ENCODE measurements at places on chromosomes 11 and 22.

- no peak for DNase-seq
Observed at GRCh38 chr11:40306938-40307548, 1152.4 kb downstream of the LRRC4C start.

DNA sequence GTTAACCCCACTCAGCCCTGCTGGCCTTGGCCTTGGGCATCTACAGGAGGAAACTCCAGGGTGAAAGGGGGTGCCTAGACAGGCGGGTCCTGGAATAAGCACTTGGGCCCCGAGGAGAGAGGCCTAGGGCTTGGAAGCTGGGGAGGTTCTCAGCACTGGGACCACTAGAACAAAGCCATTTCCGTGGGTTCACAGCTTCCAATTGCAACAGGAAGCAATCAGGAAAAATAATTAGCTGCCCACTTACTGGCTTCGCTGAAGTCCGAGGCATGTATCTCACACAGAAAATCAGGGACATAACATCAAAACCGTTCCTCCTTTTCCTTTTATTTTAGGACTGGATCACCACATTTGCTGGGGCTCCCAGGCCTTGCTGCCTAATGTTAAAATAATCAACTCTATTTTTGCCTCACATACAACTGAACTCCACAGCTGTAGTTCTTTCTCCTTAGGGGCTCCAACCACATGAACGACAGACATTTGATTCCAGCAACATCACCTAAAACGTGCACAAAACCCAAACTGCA is 161.1 kb upstream of the GRK3 start:
- no peak for DNase-seq

DNA sequence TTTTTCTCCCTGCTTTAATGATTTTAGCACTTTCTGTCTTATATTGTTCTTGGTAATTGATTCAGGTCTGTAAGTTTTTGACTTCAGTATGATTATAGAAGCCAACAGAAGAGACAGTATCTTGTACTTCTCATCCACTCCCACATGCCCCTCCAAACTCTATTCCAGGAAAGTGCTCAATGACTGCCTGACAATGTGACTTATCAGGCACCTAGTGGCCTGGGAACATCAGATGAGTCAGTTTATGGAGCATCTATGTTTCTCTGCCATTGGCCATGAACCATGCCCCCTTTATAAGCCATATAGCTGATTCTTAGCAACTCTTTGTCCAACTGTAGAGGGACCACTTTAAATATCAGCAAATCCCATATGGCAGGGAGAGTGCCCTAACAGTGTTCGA is 179.2 kb upstream of the MTMR2 start:
- no peak for DNase-seq

GRCh38 chr22:40040927-40041326 is 46.2 kb downstream of the FAM83F start:
- DNase-seq: no peak

DNA sequence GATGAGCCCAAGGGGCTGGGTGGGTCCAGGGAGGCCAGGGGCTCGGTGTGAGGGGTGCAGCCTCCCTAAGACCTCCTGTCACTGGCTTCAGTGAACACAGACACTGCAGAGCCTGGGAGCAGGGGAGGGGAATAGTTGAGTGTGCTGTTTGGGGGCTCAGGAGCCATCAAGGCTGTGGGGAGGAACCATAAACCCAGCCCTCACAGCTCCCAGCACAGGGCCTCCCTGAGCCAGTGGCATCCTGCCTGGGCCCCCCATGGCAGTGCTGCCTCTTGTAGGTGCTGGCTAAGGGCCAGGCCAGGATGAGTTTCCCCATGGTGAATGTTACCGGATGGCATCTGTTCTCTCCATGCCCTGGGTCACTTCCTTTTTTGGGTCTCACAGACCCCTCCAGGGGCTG is 25.5 kb downstream of the KCNJ5 start:
- DNase-seq: no peak

DNA sequence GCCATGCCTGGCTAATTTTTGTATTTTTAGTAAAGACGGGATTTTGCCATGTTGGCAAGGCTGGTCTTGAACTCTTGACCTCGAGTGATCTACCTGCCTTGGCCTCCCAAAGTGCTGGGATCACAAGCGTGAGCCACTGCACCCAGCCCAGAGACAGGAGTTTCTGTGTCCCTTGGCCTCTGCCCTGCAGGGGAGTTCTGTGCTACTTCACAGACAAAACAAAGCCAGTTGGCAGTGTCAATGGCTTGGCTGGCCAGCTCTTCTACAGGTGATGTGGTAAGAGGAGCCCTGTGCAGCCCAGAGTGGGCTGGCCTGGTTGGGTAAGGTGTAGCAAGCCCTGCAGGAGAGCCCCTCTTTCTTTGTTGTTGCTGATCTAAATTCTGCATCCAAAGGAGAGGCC is 60.5 kb upstream of the SHISAL1 start:
- no peak for DNase-seq

DNA sequence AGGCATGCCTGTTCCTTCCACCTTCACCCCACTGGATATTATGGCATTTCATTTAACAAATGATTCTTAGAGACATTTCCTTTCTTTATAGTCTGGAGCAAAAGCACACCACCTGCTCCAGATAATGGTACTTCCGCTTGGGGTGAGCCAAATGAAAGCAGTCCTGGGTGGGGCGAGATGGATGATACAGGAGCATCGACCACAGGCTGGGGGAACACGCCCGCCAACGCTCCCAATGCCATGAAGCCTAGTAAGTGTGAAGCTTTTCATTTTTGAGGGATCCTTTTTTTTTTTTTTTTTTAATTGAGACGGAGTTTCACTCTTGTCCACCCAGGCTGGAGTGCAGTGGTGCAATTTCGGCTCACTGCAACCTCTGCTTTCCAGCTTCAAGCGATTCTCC is 76.3 kb upstream of the ADSL start:
- no peak for DNase-seq

GRCh38 chr11:128874427-128874826 is 7.3 kb upstream of the KCNJ1 start:
- no peak for DNase-seq

GRCh38 chr22:30889268-30889995 is 79.1 kb downstream of the MORC2 start:
- no peak for DNase-seq

DNA sequence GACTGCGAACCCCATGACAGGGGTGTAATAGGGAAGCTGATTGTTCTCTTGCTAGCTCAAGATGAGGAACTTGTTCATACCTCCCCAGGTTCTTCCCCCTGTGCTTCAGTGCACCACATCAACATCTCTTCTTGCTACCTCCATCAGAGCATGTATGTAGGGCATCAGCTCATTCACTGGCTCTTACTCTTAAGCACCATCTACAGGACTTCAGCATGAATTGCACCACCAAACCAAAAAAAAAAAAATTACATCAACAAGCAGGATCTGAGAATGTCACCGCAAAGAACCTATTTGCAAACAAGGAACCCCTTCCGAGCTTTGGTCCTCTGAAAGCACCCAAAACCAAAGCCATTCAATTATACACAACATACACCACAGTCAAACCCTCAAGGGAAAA is 2226.5 kb upstream of the RAG2 start:
- no peak for DNase-seq

DNA sequence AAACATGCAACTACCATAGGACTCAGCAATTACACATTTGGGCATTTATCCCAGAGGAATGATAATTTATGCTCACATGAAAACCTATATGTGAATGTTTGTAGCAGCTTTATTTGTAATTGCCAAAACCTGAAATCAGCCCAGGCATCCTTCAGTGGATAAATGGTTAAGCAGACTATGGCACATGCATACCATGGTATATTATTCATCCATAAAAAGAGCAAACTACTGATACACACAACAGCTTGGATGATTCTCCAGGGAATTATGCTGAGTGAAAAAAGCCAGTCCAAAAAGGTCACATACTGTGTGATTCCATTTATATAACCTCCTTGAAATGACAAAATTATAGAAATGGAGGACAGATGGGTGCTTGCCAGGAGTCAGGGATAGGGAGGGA is 86.7 kb downstream of the ALX4 start:
- no peak for DNase-seq

DNA sequence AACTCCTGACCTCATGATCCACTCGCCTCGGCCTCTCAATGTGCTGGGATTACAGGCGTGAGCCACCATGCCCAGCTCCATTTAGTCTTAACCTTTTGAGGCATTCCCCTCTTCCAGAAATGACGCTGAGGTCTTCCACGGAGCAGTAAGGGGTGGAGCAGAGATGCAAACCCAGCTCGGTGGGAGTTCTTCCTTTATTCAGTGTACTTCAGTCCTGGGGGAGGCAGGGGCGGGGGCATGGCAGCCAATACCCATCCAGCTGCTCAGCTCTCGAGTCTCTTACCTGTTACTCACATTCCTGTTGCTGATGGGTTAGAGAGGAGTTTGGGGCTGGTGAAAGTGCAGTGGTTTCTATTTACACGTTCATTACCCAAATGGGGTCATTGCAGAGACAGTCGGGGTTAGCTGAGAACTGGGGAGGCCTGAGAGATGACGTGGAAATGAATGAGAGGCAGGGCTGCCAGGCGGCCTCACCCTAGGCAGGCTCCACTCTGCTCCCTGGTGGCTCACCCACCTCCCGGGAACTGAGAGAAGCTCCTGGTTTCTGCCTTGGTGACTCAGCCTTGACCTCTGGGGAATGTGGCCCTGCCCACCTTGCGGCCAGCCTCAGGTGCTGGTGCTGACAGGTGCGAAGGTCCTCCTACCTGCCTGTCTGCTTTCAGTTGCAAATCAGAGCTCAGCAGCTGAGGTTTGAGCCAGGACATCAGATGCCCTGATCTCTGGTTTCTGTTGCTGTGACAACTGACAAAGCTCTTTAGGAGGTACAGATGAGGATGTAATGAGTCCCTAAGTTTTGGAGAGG is 13.4 kb upstream of the ST14 start:
- no peak for DNase-seq

GRCh38 chr11:66032957-66033735 is 6.9 kb upstream of the CATSPER1 start:
- DNase-seq: no peak

DNA sequence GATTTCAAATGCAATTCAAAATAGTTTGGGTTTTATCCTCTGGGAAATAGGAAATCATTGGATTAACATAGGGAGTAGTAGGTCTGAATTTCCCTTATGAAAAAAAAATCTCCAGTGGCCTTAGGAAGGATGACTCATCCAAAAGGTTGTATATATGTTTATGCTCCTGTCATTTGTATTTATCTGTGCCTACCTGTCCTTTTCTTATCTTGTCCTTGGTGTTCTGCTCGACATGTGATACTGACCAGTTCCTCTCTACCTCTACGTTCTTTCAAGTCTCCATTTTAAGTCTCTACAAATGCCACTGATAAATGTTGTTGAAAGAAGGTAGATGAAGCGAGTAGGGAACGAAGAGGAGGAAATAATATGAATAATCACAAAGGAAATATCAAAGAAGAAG is 3.0 kb upstream of the SOX6 start:
- DNase-seq: no peak

DNA sequence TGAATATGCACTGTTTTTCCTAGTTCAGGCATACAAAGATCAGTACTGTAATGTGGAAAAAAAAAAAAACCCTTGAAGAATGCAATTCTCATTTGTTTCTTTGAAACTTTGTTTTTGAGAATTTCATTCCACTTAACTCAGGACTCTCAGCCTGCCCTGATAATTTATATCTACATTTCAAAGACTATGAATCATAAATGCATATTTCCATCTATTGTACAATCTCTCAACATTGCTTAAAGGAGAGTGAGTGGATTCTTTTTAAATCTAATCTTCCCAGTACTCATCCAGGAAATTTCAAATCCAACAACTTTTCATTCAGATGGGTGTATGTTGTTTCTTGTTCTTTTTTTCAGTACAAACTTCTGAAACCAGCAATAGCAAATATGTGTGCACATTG is 322.2 kb upstream of the DDI1 start:
- no peak for DNase-seq

DNA sequence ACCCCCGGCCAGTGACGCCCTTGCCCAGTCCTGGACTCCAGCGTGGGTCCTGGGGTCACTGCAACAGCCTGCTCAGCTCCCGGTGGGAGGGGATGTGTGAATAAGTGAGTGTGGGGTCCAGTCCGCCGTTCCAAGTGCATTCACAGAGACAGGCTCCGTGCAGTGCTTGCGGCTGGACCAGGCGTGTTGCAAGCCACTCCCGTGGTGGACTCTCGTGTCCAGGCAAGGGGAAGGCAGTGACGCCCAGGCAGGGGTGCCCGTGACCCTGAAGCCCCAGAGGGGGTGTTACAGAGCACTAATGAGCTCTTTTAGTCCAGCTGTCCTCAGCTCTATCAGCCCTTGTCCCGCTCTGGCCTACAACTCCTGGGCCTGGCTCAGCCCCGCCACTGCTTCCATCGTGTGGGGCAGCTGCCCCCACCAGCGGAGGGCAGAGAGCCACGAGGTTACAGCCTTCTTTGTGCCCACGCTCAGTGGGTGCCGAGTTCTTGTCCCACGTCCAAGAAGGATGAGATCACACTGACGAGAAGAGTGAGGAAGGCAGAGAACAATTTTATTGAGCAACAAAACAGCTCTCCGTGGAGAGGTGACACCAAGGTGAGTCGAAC is 1807.5 kb downstream of the LRRC4C start:
- no peak for DNase-seq

- no peak for DNase-seq
Observed at GRCh38 chr11:35089666-35090065, 49.3 kb upstream of the CD44 start.

- DNase-seq: no peak
Observed at GRCh38 chr11:88158081-88158480, 17.2 kb downstream of the RAB38 start.

DNA sequence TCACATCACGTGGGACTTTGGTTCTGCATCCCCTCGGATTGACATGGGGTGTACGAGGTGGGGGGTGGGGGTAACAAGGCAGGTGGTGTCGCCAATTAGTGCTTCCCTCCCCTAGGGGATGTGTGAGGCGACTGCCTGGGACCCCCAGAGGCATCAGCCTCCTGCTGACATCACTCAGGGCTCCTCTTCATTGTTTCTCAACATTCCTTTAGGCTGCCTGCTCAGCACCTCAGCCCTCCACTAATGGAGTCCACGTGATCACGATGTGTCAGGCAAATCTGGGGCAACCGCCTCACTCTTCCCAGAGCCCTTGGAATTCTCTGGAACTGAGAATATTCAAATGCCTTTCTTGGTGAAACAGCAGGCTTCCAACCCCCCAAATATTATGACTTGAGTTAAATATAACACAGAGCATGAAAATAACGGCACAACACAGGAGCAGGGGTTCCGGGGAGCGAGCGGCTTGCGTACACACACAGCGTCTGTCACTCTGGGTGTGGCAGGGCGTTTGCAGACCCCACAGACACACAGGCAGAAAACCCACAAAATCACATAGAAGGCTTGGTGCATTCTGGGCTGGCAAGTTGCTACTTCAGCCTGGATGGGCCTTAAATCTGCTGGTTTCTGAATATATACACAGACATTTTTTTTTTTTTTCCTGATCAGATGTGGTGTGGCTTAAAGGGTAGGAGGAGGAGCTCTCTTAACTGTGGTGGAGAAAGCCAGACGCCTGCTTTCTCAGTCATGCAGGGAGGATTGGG is 170.1 kb upstream of the CADM1 start:
- no peak for DNase-seq

GRCh38 chr22:25161017-25161915 is 38.4 kb upstream of the CRYBB3 start:
- no peak for DNase-seq

GRCh38 chr11:69170704-69171103 is 15.0 kb downstream of the SMIM38 start:
- DNase-seq: no peak

GRCh38 chr11:107840129-107840484 is 18.5 kb downstream of the SLC35F2 start:
- DNase-seq: no peak

GRCh38 chr22:39946503-39947219 is 13.5 kb upstream of the TMA7B start:
- DNase-seq: no peak

GRCh38 chr11:122734848-122735496 is 79.5 kb downstream of the UBASH3B start:
- no peak for DNase-seq

GRCh38 chr11:132039521-132039920 is 669.1 kb downstream of the NTM start:
- no peak for DNase-seq

Measured in activated naive CD4-positive, alpha-beta T cell treated with Interleukin-2 at 50 U/mL for 16 hours (primary cell).